ENCODE measurements at places on chromosomes 5 and 9.

DNA sequence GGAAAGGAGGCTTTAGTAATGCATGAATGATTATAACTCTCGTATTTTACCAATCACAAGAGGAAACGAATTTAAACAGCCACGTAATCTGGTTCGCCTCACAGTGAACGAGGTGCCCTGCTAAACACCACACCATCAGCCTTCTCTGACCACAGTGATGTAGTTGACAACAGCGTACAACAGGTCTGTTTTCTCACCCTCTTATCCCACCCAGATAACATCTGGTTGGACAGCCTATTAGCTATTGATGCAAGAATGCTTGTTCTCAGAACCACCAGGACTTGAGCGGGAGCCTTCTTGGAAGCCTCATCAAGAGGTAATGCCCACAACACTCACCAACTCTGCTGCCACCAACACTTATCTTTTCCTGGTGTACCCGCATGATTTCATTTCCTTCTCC, 23.3 kb downstream of the SLC1A3 start:
- no peak for DNase-seq

DNA sequence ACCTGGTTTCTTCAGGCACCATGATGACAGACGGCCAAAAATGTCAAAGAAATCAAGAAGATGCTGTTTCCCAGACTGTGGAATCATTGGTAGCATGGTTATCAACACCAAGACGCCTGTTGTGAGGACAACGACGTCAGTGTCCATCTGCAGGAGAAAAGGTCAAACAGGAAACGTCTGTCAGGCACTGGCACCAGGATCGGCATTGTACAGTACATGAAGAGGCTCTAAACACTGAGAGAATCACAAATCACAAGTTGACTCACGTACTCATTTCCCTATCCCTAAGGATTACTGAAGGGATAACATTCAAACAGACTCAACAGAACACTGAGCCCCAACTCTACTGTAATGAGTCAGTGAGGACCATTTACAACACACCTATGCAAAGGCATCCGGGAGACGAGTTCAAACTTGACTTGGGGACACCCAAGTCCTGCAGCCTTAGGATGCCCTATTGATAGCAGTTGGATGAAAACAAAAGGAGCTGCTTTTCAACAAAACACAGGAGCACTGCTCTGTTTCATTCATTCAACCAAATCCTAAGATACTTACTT, 21.0 kb downstream of the TSC1 start:
- no peak for DNase-seq

DNA sequence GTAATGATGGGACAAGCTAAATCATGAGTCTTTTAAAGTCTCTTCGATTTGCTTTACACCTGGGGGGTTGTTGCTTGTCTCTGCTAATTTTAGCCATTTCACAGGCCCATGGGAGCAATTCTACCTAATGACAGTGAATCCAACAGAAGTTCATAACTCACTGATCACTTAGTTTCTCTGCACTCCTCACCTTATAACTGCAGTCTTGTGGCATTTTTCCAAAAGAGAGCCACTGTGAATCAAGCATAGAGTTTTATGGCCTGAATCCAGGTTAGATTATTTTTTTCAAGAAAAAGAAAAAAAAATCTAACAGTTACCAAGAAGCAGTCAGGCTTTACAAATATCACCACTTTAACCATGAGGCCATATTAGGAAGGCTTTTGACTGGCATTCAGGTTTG, 1.5 kb upstream of the IL7R start:
- DNase-seq, result no peak

DNA sequence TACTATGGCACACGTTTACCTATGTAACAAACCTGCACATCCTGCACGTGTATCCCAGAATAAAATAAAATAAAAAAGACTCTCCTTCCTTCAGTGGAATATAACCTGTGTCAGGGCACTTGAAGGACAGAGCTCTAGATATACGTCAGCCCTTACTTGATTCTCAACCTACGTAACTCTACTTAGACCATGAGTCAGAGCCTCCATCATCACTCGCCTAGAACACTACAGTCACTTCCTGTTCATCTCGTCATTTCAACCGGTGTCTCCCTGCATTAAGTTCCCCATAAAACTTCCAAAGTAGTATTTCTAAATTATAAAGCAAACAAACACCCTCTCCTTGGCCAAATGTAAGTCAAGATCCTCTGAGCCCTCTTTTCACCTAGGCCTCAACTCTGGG, 243.5 kb upstream of the CCNG1 start:
- no peak for DNase-seq

DNA sequence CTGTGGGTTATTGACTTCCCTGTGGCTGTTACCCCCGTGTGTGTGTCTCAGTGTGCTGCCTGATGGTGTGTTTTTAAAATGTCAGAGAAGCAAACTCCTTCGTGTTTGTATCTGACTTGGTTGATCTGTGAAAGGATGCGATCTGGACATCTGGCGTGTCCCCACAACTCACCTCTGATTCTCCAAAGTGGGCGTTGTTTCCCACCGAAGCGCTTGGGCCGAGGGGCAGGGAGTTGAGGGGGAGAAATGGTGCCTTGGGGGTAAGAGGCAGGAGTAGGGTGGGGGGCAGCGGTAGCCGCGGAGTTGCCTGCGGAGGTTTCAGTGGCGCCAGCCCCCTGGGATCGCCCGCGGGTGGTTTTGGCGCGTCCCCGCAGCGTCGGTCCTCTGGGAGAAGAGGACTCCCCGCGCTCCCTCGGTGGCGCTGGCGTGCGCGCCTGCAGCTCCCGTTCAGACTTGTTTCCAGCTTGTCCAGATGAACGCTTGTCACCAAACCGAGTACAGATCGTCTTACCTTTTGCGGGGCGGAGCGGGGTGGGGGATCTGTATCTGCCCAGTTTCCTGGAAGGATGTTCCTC, 1.1 kb downstream of the MAST4 start:
- DNase-seq, result no peak

DNA sequence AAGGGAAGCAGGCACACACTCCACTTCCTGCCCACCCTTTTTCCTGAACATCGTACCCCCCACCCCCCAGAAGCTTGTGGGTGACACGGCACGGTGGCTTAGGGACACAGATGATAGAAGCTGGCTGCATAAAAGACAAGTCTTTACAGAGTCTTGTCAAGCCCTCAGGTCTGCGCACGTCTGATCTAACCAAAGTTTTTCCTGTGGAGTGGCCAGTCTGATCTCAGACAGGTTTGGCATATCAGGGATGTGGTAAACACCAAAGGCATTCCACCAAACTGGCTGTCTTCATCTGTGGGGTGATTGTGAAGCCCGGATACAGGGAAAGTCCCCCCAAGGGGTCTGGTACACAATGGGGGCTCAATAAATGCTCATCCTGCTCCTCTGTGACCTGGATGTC, 50.0 kb downstream of the CRB2 start:
- no peak for DNase-seq

GRCh38 chr9:89622933-89623861, 18.4 kb downstream of the GADD45G start:
- no peak for DNase-seq

DNA sequence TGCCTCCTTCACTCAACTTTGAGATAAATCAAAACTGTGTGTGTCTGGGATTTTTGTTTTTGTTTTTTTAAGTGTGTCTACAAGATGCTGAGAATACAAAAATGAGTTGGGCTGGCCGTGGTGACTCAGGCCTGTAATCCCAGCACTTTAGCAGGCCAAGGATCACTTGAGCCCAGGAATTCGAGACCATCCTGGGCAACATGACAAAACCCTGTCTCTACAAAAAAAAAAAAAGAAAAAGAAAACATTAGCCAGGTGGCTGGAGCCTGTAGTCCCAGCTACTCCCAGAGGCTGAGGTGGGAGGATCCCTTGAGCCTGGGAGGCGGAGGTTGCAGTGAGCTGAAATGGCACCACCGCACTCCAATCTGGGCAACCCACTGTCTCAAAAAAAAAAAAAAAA, 21.0 kb downstream of the HNRNPK start:
- no peak for DNase-seq

DNA sequence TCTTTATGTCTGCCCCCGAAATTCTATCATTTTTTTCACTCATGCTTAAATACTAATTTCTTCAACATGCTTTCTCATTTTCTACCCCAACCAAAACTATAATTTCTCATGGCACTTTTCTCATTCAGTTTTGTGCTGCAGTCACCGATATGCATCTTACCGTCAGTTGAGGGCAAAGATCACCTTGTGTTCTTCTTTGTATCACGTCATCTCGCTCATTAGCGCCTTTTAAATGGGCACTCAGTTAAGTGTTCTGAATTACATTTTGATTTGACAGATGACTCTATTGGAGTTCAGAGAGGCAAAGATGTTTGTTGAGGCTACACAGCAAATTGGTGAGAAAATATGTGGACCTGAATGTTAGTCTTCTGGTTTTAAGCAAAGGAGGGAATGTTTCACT, 211.7 kb upstream of the GLRA1 start:
- no peak for DNase-seq

GRCh38 chr9:26296910-26297572, 595.6 kb downstream of the CAAP1 start:
- no peak for DNase-seq

- DNase-seq, result no peak
Observed at GRCh38 chr5:156120777-156121176, 206.2 kb upstream of the SGCD start.

Data from activated CD8-positive, alpha-beta memory T cell treated with anti-CD3 and anti-CD28 coated beads for 1 hour (primary cell).